ENCODE measurements at places on chromosomes 12 and 14. TPM values are rescaled to one million over a fixed set of nuclear protein-coding genes. Genes with fewer than 3 reads are reported as not detected.
A peak's percentile ranks its signal among the peaks of the same experiment; 100 is the strongest.

DNA sequence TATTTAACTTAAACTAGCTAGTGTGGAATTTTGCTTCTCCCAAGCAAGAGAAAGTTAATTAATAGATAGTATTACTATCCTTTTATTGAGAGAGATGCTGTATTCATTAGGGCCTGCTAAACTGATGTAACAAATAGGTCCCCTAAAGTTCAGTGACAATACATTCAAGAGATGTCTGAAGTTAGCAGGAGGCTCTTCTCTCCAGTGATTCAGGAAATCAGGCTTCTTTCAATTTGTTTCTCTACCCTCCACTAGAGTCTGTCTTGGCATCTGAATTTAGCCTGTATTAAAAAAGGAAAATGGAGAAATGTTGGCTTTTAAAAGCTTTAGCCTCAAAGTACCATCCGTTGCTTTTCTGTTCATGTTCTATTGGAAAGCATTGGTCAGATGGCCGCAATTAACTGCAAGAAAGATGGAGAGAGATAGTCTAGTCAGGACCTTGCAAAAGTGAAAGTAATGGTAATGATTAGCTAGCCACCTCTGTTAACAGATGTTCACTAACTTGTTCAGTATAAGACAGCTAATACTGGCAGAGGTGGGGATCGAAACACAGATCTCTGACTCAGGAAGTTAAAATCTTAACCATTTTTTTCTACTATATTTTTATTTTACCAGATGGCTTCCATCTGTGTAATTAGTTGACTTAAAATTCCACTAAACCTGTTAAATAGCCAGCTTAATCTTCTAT, 786.8 kb downstream of the TMTC2 start:
- no peaks in the 10 kb centered on the region for H3K4me1 ChIP-seq
- no peak overlapping the region for H3K27ac ChIP-seq
- no peaks in the 10 kb centered on the region for H3K27me3 ChIP-seq

DNA sequence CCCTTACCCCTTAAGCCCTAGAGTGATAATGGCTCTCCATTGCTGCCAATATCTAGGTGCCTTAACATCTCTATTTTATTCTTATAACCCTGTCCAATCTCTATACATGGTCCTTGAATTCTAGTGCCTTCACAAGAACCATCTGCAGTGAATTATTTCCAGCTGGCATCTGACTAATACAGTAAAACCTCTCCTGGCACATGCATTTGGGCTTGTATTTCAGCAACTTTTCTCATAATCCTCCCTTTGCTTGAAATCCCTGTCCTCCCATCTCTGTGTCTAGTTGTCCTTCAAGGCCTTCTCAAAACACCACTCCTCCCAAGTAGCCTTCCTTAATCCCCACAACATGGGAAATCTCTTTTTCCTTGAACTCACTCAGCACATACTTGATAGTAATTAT, 14.2 kb upstream of the HMGA2 start:
- H3K4me1 ChIP-seq = no peaks in the 10 kb centered on the region
- no peak for DNase-seq
- peaks cover 11% of the 10 kb centered on the region for H3K27me3 ChIP-seq
- H3K4me3 ChIP-seq = no peak overlapping the region
- H3K27ac ChIP-seq = no peak overlapping the region

GPR135 gene
- 1.7 TPM for total RNA-seq

LMNTD1 gene
- not detected for total RNA-seq

- no peaks in the 10 kb centered on the region for H3K36me3 ChIP-seq
- DNase-seq = no peak
- no peaks in the 10 kb centered on the region for H3K27me3 ChIP-seq
- peak overlapping the region; percentile 72 for H3K4me3 ChIP-seq
- peaks cover 9% of the 10 kb centered on the region for H3K4me1 ChIP-seq
- H3K27ac ChIP-seq = peak overlapping the region; percentile 78
Observed at GRCh38 chr12:57126561-57126960, 1.7 kb upstream of the LRP1 start.

DNA sequence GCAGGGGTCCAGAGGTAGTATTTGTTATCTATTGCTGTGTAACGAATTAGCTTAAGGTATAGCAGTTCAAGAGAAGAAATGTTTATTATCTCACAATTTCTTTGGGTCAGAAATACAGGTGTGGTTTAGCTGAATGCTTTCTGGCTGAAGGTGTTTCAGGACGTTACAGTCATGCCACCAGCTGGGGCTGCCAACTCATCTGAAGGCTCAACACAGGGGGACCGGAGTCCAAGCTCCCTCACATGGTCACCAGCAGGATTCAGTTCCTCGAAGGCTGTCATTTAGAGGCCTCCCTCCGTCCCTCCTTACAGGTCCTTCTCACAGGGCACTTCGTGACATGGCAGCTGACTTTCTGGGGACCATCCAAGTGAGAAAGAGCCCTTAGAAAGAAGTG, 37.5 kb upstream of the SINHCAF start:
- no peak for DNase-seq
- H3K36me3 ChIP-seq = no peaks in the 10 kb centered on the region
- H3K4me3 ChIP-seq = no peak overlapping the region
- no peaks in the 10 kb centered on the region for H3K27me3 ChIP-seq

MOAP1 gene
- total RNA-seq = 30.8 TPM

DNA sequence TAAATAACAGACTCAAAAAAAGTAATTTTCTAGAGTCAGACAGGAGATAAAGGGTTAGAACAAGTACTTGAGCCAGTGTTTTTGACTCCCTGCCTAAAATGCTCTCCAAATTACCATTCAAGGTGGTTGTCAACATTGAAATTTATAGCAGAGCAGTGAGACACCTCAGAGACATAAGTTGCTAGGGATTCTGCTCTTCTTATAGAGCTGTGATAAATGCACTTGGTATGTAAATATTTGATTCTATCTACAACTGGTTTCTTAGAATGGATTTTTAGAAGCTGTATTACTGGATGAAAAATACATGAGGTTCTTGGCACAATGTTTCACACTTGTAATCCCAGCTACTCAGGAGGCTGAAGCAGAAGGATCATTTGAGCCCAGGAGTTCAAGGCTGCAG, 83.9 kb upstream of the OSBPL8 start:
- no peaks in the 10 kb centered on the region for H3K27me3 ChIP-seq
- no peak overlapping the region for H3K27ac ChIP-seq
- no peaks in the 10 kb centered on the region for H3K36me3 ChIP-seq
- no peaks in the 10 kb centered on the region for H3K4me1 ChIP-seq
- H3K4me3 ChIP-seq = no peak overlapping the region
- no peak for DNase-seq

DNA sequence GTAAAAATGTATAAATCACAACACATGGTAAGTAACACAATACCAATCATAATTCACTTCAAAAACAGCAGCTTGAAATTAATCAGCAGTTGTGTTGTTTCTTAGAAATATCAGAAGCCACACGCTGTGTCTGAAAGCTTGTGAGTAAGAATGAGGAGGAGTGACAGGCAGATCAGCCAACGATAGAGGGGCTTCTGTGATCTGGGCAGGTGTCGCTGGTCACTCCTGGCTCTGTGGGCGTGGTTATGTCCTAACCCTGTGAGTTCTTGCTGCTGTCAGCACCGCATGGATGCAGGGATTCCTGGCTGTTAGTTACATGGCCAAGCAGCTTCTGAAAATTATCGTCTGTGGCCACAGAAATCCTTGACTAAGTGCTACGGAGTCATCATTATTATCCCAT, 123.4 kb downstream of the SLC25A47 start:
- H3K27ac ChIP-seq = no peak overlapping the region
- no peaks in the 10 kb centered on the region for H3K4me1 ChIP-seq
- H3K36me3 ChIP-seq = no peaks in the 10 kb centered on the region
- no peak overlapping the region for H3K4me3 ChIP-seq
- H3K27me3 ChIP-seq = no peaks in the 10 kb centered on the region
- DNase-seq = no peak
